Smooth muscle cell of bladder (primary cell): ENCODE measurements at places on chromosomes 2 and 18. TPM values are rescaled to one million over a fixed set of nuclear protein-coding genes. Genes with fewer than 3 reads are reported as not detected.

Gene UCN
- 0.14 and 0.83 TPM in 2 replicates for total RNA-seq

Gene EHD3
- 14.2 and 15.0 TPM in 2 replicates for total RNA-seq

Gene PPP1R1C
- 1.00 TPM in 1 of 2 replicates, not detected in the other for total RNA-seq

Gene DCDC2C
- total RNA-seq = not detected in 2 replicates

Gene SPP2
- total RNA-seq = not detected in 2 replicates
